ENCODE measurements at places on chromosomes 6 and 20. TPM values are rescaled to one million over a fixed set of nuclear protein-coding genes. Genes with fewer than 3 reads are reported as not detected.

Gene PRKN
- total RNA-seq: 1.2 TPM

Gene SRC
- 2.4 TPM for total RNA-seq

Gene MOG
- not detected for total RNA-seq

Gene IMPG1
- not detected for total RNA-seq

Gene SLC24A3
- total RNA-seq: not detected

Gene TFAP2B
- not detected for total RNA-seq

- no peaks in the 10 kb centered on the region for H3K27me3 ChIP-seq
- DNase-seq: no peak
- H3K4me3 ChIP-seq: no peak overlapping the region
- H3K27ac ChIP-seq: no peak overlapping the region
- no peaks in the 10 kb centered on the region for H3K36me3 ChIP-seq
- H3K4me1 ChIP-seq: no peaks in the 10 kb centered on the region
These were observed 958.8 kb downstream of the TFAP2A start for GRCh38 chr6:9455864-9456658.

GRCh38 chr6:13066050-13066449 is 262.3 kb downstream of the TBC1D7 start:
- H3K27ac ChIP-seq: no peak overlapping the region
- no peaks in the 10 kb centered on the region for H3K27me3 ChIP-seq
- no peaks in the 10 kb centered on the region for H3K4me1 ChIP-seq
- no peak overlapping the region for H3K4me3 ChIP-seq
- no peak for DNase-seq
- no peaks in the 10 kb centered on the region for H3K36me3 ChIP-seq

- no peak overlapping the region for H3K27ac ChIP-seq
- no peak overlapping the region for H3K4me3 ChIP-seq
- H3K27me3 ChIP-seq: no peaks in the 10 kb centered on the region
- H3K4me1 ChIP-seq: no peaks in the 10 kb centered on the region
- no peak for DNase-seq
- no peaks in the 10 kb centered on the region for H3K36me3 ChIP-seq
These were observed 126.0 kb downstream of the ADGRB3 start for GRCh38 chr6:68760941-68761676.

DNA sequence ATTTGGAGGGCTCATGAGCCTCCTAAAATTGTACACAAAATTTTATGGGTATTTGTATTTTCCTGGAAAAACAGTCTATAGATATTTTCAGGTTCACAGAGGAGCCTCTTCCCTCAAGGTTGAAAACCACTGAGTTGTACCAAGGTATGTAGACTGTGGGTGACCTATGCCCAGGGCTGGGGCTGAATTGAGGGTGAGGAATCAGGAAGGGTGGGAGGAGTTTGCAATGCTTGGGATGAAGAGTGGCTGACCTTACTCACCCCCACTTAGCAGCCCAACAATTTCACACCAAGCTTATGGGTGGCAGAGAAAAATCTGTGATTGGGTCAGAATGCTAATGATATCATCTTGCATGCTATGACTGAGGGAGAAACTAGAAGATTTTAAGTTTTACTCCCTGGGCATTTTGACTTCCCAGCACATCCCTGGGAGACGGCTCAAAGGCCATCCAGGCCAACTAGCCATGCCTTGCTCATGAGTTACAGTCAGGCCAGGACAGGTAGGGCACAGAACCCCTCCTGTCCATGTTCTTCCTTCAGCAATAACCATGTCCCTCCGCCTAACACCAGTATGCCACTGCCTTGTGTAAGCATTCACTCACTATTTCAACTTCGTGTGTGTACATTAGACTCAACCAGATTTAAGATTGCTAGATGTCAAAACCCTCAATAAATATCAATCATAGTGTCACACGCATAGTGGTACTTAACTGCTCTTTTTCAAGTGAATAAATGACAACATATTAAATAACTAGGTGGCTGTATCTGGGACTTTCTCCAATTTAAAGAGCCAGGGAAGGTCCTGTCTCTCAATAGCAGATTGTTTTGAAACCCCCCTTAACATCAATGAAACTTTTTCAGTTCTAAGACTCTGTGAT is 16.6 kb downstream of the ADTRP start:
- H3K27me3 ChIP-seq: no peaks in the 10 kb centered on the region
- DNase-seq: no peak
- H3K4me1 ChIP-seq: peaks cover 14% of the 10 kb centered on the region
- no peaks in the 10 kb centered on the region for H3K36me3 ChIP-seq

- H3K4me3 ChIP-seq: no peak overlapping the region
- no peak for DNase-seq
- no peaks in the 10 kb centered on the region for H3K4me1 ChIP-seq
- peaks cover 5% of the 10 kb centered on the region for H3K27me3 ChIP-seq
- no peak overlapping the region for H3K27ac ChIP-seq
These were observed 12.4 kb upstream of the KIAA0408 start for GRCh38 chr6:127471379-127472255.

DNA sequence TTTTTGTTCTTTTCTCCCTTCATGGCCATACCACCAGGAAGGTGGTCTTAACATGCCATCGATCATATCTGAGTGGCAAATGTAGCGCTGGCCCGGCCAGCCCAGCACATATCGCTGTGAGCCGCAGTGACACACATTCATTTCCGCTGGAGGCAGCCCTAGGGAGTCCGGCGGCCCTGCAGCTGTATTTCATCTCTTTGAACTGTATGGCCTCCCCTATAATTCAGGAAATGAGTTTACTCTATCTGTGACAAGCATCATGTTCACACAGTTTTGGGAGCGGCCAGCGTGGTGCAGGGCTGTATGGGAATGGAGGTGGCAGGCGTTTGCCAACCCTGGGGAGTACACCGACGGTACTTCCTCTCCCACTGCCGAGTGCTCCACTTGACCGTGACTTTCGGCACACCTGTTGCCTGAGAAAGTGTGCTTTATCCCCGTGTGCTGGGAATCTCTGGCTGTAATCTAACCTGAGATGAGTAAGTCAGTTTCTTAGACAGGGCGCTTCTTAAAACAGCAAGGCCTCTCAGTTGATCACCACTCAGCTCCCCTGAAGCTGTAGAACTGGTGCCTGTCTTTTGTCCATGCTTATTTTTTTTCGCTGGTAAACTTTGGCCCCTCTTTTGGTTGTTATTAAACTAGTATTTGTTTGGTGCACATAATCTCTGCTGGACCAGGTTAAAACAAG is 257.1 kb upstream of the TAB2 start:
- H3K27ac ChIP-seq: peak overlapping the region; percentile 84
- H3K27me3 ChIP-seq: no peaks in the 10 kb centered on the region
- peaks cover 43% of the 10 kb centered on the region for H3K4me1 ChIP-seq
- peak overlapping the region; percentile 60 for H3K4me3 ChIP-seq
- H3K36me3 ChIP-seq: no peaks in the 10 kb centered on the region

- H3K36me3 ChIP-seq: peaks cover 17% of the 10 kb centered on the region
- no peaks in the 10 kb centered on the region for H3K27me3 ChIP-seq
- peaks cover 25% of the 10 kb centered on the region for H3K4me1 ChIP-seq
These were observed 7.2 kb downstream of the HINT3 start for GRCh38 chr6:125963817-125964216.
